ENCODE measurements at places on chromosomes 1 and 21. TPM values are rescaled to one million over a fixed set of nuclear protein-coding genes. Genes with fewer than 3 reads are reported as not detected.

The ELF3 gene
- 0.15 TPM for polyA plus RNA-seq

The MAB21L3 gene
- polyA plus RNA-seq, result not detected

The FAM110D gene
- 0.98 TPM for polyA plus RNA-seq

The TNFRSF1B gene
- polyA plus RNA-seq, result 18.9 TPM

The PLXNA2 gene
- 43.8 TPM for polyA plus RNA-seq

The FMO2 gene
- polyA plus RNA-seq, result 1.1 TPM

The AUNIP gene
- 0.92 TPM for polyA plus RNA-seq

The DYRK3 gene
- 3.9 TPM for polyA plus RNA-seq

The GRIK3 gene
- polyA plus RNA-seq, result 0.50 TPM

The FNDC5 gene
- 209 TPM for polyA plus RNA-seq

The KLHDC9 gene
- polyA plus RNA-seq, result 0.86 TPM

The LCE3D gene
- not detected for polyA plus RNA-seq

The TMEM269 gene
- polyA plus RNA-seq, result 0.79 TPM

The HCRTR1 gene
- 0.23 TPM for polyA plus RNA-seq

The BOLA1 gene
- 14.4 TPM for polyA plus RNA-seq
